ENCODE measurements at places on chromosomes 2 and 18. TPM values are rescaled to one million over a fixed set of nuclear protein-coding genes. Genes with fewer than 3 reads are reported as not detected.

METTL21A gene
- 47.0 TPM for polyA plus RNA-seq

COL4A4 gene
- not detected for polyA plus RNA-seq

UNC80 gene
- not detected for polyA plus RNA-seq

DNA sequence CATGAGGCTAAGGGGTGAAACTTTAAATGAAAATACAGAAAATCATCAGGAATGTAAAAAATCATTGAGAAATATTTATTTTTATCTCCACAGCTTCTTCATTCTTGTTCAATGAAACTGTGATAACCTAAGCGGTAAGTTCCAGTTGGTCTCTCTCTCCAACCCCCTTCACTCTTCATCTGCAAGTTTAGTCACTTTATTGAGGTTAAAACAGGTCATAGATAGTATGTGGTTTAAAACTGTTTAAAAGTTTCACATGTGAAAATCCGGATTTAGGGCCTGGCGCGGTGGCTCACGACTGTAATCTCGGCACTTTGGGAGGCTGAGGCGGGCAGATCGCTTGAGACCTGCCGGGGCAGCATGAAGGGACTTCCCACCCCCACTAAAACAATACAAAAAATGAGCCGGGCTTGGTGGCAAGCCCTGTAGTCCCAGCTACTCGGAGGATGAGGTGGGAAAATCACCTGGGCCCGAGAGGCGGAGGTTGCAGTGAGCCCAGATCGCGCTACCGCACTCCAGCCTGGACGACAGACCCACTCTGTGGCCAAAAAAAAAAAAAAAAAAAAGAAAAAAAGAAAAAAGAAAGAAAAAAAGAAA is 1.6 kb upstream of the PHLPP1 start:
- DNase-seq: no peak

- DNase-seq: no peak
Observed at GRCh38 chr2:132937629-132938028, 267.6 kb upstream of the LYPD1 start.

DNA sequence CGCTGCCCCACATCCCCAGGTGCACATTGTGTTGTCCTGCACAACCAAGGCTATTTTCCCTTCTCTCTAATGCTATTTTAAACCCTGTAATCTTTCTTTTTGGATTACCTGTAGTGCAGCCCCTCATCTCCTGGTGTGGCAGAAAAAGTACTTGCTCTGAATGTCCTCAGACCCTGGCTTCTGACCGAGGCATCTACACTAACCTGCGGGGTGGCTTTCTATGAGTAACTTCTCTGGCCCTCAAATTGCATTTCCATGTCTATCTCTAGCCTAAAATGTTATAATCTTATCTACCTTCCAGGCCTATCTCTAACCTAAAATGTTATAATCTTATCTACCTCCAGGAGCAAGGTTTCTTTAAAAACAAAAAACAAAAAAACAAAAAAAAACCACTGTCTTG is 18.2 kb upstream of the SP5 start:
- DNase-seq: no peak

DNA sequence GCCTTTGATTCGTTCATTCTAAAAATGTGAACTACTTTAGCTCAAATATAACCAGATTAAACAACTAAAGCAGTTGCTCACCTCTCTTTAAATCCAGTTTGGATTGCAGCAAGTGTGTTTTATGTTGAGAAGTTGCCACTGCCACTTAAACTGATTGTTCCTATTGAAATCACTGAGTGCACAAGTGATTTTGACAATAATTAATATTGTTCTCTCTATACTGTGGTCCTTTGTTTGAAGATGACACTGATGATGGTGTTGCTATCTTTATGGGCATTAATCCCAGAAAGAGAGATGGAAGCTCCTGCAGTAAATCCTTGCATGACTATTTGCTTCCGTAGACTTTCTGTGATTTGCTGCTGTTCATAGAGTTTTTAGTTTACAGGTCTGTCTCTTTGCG is 251.4 kb upstream of the ZEB2 start:
- DNase-seq: no peak
